ENCODE measurements at places on chromosomes 3 and 15.

DNA sequence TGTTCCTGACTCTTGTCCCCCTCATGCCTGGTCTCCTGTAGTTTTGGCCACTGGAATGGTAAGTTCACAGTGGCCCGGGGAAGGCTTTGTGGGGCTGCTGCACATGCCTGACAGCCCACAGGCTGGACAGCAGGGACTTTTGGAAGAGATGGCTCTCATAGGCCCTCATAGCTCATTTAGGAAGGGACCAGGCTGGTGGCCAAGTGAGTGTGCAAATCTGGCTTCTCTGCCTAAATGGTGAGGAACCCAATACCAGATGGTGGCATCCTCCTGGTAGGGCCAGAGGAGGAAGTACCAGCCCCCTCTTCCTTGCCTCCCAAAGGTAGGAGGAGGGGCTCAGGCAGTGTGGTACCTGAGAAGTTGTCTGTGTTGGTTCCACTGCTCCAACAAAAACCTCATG is 25.6 kb downstream of the ALPK3 start:
- DNase-seq: no peak

- no peak for DNase-seq
These were observed 104.2 kb downstream of the AGBL1 start for GRCh38 chr15:86183596-86184491.

DNA sequence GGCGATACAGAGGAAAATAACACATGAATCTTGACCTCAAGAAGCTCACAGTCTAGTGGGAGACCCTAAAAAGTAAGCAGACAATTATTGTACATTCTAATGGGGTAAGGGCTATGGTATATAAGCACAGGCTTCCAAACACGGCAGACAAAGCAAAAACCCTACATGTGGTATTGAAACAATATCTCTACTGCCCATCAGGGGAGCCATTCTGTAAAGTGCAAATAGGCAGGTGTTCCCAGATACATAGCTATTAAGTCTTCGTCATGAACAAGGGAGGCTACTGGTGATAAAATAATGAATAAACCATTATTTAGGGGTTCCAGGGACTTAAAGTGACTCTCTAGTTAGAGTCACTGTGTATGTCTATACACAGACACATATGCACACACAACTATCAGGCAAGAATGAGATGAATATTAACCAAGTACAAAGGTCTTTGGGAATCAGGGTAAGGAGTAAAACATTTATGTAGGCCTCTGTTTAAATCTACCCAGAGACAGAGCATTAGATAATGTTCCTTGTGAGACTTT is 38.7 kb upstream of the ASB14 start:
- DNase-seq: no peak

DNA sequence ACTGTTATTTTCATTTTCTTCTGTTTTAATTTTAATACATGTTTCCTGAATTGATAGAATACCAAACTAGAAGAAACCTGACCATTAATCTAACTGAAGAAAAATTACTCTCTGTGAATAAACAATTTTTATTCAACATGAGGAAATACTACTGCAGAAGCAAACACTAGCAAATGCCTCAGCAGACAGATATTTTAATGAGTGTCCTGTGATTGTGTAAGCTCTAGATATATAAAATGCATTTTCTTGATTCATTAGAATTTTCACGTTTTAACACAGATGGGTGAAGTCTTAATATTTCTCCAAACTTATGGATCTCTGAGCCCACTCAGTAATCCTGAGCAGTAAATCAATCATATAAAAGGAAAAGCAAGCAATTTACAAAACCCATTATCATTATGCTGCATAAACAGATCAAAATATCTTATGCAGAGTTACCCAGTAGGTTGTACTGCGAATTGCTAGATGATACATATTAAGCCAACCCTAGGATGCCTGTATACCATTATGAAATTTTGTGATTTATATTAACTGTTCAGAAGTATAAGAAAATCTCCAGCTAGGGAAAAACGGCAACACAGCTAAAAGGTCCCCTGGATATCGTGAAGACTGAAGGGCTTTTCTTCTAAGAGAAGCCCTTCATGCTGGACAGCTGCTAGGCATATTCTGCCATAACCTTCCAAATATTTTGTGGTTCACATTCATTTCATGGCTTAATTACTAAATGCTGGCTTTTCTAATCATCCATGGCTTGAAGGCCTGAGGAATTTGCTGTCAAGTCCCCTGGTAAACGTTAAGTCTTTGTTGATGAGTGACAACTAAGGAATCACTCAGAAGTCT is 157.7 kb upstream of the TGFBR2 start:
- no peak for DNase-seq

DNA sequence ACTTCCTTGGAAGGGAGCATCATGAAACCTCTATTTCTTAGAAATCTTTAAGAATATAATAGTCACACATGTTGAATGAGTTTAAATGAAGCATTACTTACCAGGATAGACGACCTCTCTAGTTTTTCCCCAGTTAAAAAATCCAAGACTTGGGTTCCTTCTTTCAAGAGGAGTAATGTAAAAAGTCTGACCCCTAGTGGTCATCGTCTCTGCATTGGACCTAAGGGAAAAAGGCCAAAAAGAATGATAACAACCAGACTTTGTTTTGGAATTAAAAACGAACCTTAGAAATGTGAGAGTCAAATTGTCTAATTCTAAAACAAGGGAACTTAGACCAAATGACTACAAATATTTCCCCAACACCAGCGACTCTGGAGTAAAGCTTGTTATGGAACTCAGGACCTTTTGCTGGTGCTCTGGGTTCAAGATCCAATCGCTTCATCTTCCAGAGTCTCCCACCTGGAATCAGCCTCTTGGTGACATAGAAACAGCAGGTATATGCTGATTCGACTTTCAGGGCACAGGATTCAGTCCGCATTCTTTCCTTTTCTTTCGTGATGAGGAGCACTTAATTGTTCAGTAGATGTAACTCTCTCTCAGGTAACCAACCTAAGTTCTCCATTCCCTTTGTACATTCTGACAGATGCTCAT is 214.8 kb upstream of the TPRG1 start:
- DNase-seq: no peak

GRCh38 chr15:22992024-22992326 is 11.8 kb upstream of the CYFIP1 start:
- DNase-seq: no peak

DNA sequence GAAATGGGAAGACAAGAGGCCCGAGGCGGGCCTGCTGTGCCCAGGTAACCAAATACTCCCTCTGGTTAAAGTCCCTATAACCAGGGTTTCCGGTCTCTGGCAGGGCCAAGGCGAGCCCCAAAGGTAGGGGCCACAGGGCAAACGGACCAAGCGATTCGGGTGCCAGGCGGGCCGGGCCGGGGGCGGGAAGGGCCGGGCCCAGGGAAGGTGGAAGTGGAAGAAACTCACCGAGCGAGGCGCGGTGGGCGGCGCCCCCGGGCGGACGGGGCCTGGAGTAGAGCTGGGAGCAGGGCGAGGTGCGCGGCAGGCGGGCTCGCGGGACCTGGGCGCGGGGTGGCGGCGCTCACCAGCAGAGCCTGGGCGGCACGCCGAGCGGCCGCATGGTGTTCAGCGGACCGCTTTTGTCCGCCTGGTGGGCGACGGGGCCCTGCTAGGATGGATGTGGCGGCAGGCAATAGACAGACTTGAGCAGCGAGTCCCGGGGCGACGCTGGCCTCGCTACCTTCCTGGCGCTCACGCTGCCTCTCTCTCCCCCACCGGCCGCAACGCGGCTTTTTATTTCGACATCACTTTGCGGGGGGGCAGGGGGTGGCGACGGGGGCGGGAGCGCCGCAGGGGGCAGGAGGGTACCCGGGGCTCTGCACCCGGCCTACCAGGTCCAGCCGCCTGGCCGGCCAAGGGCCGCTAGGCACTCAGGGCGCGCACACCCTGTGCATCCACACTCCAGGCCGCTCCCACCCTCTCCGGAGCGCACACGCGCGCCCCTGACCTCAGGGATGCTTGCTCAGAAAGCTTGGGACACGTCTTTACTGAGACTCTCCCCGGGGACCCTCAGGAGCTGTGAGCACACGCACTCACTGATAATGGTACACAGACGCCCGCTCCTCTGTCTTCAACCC is at the start of gene GATA2:
TSS of gene GATA2 (minus strand) at position 531 of the 899 bp plus-strand sequence. CDS start 6,170 bp downstream, outside the sequence.
- DNase-seq: no peak

DNA sequence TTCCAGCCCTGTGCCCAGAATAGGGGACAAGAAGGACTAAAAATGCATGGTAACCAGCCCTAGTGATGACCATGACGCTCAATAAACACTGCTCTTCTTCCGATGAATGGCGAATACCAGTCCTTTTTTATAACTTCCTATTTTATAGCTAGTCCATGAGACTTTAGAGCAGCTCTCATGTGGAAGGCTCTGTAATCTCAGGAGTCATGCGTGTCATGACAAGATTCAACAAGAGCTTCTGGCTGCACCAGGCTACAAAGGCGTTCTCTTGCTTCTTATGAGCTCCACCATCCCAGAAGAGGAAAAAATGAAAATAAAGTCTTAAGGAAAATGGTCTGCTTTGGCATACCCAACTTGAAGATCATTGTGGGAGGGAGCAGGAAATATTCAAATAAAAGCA is 141.0 kb downstream of the TMCO5A start:
- no peak for DNase-seq

GRCh38 chr15:55289011-55289745 is 435 bp downstream of the RAB27A start:
- DNase-seq: no peak

- DNase-seq: no peak
These were observed 38.1 kb downstream of the OXNAD1 start for GRCh38 chr3:16303037-16303575.

GRCh38 chr3:132787616-132788300 is 65.5 kb upstream of the NPHP3 start:
- DNase-seq: no peak

GRCh38 chr15:27645672-27646071 is 453.4 kb downstream of the OCA2 start:
- no peak for DNase-seq

GRCh38 chr3:53192608-53193007 is 31.6 kb downstream of the PRKCD start:
- no peak for DNase-seq

DNA sequence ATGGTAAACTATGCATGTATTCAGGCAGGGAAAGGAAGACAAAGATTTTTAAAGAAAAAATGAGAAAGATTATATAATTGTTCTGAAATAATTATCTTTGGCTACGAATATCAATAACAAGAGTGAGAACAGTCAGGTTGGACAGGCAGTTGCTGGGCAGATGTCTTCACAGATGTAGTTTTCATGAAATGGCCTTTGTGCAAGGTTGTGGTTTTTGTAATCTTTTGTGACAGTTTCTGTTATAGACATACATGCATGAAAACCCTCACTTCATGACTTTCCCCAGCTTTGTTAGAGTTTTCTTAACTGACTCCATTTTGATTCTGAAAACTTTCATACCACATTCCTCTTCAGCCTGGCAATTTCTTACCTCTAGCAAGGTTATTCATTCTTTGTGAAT is 34.9 kb upstream of the SLC25A36 start:
- no peak for DNase-seq

DNA sequence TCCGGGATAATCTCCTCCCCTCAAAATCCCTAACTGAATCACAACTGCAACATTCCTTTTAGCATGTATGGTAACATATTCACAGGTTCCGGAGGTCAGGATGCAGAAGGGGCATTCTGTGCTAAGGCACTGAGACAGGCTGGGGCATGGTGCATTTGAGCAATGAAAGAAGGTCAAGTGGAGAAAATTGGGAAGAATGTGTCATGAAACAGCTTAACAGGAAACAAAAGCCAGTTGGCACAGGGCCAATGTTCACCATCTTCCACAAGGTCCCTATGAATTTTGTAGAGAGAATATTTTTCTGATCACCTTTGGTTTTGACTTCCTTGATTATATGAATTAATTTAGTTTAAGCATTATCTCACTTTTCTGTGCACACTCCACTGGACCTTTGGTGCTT is 587.7 kb upstream of the NR2F2 start:
- DNase-seq: no peak

GRCh38 chr3:53833700-53834099 is 12.5 kb downstream of the CHDH start:
- DNase-seq: no peak

DNA sequence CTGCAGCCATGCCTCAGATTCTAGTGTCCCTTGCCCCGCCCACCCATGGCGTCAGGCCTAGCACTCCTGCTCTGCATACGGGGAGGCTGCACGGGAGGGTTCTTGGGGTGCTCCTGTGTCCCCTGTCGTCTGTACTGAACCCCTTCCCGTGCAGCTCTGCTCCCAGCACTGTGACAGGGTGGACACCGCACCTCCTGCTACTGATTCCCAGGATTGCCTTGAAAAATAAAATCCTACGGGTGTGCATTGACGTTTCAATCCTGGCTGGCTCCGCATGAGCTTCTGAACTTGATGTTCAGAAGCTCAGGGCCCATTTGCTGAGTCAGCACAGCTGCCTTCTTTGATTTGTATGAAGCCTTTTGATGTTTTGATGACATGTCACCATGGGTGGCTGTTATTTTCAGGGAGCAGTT is 176.4 kb downstream of the APBA2 start:
- no peak for DNase-seq

- no peak for DNase-seq
These were observed 23.6 kb upstream of the CAV3 start for GRCh38 chr3:8709801-8710507.

- DNase-seq: no peak
These were observed 9.8 kb downstream of the ANKRD28 start for GRCh38 chr3:15787941-15788340.

- DNase-seq: no peak
These were observed 7.0 kb upstream of the DNAJB8 start for GRCh38 chr3:128473737-128474136.

DNA sequence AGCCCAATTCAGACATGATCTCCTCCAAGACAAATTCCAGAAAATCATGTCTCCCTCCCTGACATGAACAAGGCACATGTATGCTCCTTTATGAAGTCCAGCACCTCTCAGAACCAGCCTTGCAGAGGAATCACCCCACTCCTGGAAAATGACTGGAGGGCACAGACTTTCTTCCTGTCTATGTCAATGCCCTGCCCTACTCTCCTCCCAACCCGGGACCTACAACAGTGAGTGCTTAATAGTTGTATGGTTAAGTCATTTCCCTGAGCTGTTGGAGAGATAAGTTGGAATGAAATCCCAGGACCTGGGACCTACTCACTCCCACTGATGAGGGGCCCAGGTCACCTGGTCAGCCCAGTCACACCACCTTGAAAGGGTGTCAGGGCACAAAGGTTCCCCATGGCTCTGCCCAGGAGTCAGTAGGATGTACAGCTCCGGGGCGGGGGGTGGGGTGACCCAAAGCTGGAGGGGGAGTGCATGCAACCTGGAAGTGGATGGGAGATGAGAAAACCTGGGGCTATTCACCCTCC is 80.1 kb upstream of the HERC1 start:
- DNase-seq: no peak
